ENCODE measurements at places on chromosomes 6 and 20.

GRCh38 chr6:150857062-150857944 is 8.2 kb upstream of the MTHFD1L start:
- DNase-seq: no peak

DNA sequence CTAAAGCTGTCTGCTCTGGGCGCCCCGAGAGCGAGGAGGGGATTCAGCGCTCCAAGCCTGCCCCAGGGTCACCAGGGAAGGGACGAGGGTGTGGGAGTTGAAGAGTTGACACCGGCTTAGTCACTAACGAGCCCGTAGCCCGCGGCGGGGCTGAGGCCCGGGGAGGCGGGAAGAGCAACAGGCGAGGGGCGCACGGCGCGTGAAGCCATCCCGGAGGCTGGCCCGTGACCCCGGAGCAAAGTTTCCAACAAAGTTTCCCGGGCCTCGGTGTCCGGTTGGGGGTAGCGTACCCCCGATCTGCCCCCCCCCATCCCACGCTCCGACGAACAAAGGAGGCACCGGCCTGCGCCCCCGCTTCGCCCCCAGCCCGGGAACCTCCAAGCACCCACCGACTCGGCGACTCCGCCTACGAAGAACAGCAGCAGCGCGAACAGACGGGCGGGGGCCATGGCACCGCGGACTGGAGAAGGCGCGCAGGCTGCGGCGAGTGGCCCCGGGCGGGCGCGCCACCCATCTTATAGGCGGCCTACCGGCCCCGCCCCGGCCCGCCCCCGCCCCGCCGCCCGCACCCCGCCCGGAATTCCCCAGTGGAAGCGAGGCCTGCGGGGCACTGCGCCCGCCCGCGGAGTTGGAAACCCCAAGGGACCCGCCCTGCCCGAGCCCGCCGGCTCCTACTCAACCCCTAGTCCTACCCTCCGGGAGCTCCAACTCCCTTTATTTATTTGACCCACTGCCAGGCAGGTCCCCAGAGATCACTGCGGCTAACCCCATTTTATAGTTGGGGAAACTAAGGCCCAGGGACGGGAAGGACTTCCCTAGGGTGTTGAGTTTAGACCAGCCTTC is at the start of gene SDC4:
SDC4 (minus strand) TSS at position 489 of the 843 bp plus-strand sequence; CDS start at position 449, 40 bp downstream.
- DNase-seq: no peak

GRCh38 chr6:28643017-28643740 is 117.5 kb downstream of the GPX5 start:
- peak; percentile 78 for DNase-seq

- DNase-seq: no peak
Observed at GRCh38 chr6:29656798-29657197, at the start of gene MOG. MOG (plus strand) TSS chr6:29657092; CDS start chr6:29657210, 118 bp downstream.

DNA sequence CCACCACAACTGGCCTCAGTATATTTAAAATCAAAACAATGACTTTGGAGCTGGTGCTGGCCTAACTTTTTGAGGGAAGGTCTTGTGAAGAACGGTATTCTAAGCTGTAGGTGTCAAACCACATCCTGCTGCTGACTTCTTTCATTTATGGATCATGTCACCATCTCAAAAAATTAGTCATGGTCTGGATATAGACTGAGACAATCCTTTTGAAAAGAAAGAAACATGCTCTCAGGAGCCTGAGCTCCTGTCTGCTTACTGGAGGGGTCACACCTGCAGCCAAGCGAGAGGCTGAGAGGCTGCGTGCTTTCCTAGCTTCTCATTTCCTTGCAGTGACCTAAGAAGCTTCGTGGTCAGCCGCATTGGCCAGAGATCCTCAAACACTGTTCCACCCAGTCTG is 55.2 kb downstream of the TIAM2 start:
- DNase-seq: peak; percentile 74

DNA sequence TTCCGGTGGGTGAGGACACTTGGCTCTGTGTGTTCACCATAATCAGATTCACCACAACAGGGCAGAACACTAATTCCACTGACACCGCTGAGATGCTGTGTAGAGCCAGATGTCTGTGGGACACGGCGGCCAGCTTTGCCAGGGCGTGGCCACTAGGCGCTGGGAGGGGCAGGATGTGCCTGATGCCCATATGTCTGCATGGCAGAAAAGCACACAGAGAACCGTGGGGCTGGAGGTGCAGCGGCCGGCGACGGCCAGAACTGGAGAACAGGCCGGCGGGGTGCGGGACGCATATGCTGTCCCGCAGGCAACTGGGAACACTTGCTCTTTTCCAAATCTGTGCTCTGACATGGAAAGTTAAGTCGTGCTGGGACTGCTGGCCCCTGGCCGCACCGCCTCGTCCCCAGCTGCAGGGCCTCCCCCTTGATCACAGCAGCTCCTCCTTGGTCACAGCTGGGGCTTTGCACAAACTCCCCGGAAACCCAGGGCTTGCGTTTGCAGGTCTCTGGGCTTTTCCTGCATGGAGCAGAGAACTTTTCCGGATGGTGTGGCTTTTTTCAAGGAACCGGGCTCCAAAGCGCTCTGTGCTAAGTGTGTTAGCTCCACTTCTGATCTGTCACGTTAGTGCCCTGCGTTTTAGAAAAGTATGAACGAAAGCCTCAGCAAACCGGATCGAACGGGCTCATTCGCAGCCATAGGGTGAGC is 31.1 kb downstream of the NTSR1 start:
- peak; percentile 59 for DNase-seq

DNA sequence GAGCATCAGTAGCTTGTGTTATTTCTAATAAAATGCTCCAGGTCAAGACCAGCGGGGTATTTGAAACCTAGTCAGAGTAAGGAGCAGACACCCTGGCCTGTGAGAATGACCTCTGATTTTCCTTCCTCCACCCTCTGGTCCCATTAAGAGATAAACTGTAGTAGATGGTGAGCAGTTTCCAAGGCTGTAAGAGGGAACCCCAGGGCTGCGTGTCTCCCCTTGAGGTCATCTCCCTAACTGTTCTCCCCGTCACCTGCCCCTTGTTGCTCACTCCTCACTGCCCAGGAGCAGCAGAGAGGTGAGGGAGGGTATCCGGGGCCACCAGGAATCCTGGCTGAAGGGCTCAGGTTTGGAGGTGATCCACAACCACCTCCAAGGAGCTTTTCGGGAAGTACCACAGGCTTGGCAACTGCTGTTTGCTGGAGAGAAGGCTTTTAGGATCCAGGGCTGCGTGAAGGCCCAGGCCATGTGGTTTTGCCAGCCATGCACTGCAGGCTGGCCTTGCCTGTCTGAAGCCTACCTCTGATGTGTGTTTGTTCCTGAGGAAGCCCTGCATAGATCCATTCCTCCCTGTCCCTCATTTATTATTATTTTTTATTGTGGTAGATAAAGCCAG is 62.5 kb downstream of the RREB1 start:
- DNase-seq: no peak

GRCh38 chr20:46022411-46023147 is 6.4 kb upstream of the SLC12A5 start:
- peak; percentile 71 for DNase-seq

GRCh38 chr6:43257367-43258145 is 14.3 kb downstream of the TTBK1 start:
- peak; percentile 41 for DNase-seq

GRCh38 chr20:23115822-23116221 is 29.7 kb upstream of the CD93 start:
- DNase-seq: peak; percentile 71

GRCh38 chr20:62745279-62745951 is 36.8 kb downstream of the NTSR1 start:
- no peak for DNase-seq

- DNase-seq: no peak
Observed at GRCh38 chr6:156348424-156348823, 428.8 kb upstream of the ARID1B start.

DNA sequence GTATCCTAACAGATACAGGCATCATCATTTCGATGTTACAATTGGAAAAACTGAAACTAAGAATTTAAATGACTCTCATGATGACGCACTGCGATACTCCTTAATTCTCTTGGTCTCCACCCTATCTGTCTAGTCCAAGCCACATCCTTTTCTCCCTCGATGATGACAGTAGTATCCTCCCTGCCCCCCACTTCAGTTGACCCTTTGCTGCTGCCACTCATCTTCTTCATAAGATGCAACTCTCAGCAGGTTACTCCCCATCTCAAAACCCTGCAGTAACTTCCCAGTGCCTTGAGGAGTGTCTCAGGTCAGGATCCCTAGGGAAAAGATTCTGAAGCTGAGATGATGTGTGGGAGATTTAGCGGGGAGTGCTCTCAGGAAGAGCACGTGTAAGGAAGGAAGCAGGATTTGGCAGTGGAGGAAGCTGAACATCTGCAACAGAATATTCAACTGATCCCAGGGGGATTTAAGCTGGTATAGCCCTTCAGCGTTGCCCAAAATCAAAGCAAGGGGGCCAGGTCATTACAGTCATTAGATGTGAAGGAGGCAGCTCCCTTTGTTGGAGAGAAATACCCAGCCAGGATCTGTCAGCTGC is 16.1 kb downstream of the JPH2 start:
- no peak for DNase-seq

- no peak for DNase-seq
Observed at GRCh38 chr20:7806831-7807230, 133.4 kb downstream of the HAO1 start.

GRCh38 chr6:82270881-82271635 is 23.5 kb upstream of the IBTK start:
- peak; percentile 54 for DNase-seq

- no peak for DNase-seq
Observed at GRCh38 chr6:117263353-117263927, 1.9 kb upstream of the VGLL2 start.

DNA sequence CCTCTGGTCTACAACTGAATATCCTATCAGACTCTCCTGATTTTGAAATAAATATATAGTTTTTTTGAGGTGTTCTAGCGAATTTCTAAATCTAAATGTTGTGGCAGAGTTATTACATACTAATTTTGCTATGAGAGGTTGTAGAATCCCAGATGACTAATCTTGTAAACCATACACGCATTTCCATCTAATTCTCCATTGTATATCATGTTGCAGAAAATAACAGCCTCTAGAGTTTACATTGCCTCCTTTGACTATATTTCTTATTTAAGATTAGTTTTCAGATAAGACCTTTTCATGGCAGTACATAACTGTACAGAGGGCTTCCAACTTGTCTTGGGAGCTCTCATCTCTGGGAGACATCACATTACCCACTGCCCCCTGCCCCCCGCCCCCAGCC is 22.9 kb downstream of the PTPN1 start:
- DNase-seq: no peak
